ENCODE measurements at places on chromosomes 13 and 19. TPM values are rescaled to one million over a fixed set of nuclear protein-coding genes. Genes with fewer than 3 reads are reported as not detected.

MCEMP1 gene
- total RNA-seq: 2.0 TPM

DNA sequence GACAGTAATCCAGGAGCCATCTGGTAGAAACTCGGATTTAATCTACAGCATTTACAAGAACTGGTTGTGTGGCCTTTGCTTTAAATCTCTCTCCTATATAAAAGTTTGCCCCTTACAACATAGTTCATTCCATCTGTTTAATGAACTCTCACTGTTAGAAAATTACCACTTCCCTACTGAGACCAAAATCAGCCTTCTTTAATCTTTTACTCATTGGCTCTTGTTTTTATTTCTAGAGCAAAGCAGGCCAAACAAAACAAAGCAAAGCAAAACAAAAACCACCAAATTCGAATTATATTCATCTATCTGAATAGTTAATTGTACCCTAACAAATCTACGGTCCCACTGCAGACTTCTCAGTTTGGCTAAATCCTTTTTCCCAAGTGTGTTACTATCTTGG is 127.0 kb downstream of the UGGT2 start:
- H3K27me3 ChIP-seq: no peaks in the 10 kb centered on the region
- no peak for DNase-seq

DNA sequence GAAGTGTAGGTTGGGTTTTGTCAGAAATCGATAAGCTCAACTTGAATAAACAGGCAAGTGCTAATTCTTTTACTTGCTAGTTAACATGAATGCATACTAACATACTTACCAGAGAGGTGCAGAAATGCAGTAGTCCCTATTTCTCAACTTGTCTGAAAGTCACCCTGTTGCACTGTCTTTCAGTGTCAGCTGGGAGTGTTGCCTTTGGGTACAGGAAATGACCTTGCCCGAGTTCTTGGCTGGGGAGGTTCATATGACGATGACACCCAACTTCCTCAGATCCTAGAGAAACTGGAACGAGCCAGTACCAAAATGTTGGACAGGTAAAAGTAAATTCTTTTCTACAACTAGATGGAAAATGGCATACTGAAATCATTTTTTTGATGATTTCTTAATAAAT is 103.5 kb upstream of the AKAP11 start:
- H3K4me1 ChIP-seq: no peaks in the 10 kb centered on the region
- H3K27me3 ChIP-seq: no peaks in the 10 kb centered on the region
- H3K4me3 ChIP-seq: no peak overlapping the region
- DNase-seq: no peak
- peaks cover 26% of the 10 kb centered on the region for H3K36me3 ChIP-seq

DNA sequence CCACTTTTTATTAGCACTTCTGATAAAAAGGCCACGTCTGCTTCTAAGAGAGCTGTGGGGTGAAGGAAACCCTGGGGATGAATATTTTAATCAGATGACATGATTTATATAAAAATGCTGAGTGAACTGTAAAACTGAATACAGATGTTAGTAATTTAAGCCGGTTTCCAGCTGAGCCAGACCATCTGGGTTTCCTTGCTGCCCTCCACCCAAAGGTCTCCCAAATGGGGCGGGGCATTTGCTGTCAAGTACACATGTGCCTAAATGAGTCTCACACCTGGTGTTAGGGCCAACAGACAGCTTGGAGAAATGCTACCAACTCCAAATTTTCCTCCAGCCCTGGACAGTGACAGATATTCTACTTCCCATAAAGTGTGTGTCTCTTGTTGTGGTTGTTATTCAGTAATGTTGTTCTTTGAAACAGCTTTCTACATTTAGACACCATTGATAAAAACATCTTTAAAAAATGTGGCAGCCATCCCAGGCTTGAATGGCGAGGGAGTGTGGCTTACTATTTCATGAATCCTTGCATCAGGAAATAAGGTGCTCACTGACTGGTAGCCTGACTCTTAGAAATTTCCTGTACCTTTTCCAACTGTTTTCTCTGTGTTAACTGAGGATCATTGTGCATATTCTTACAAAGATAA is 350.4 kb downstream of the MTUS2 start:
- H3K4me3 ChIP-seq: no peak overlapping the region
- H3K27me3 ChIP-seq: no peaks in the 10 kb centered on the region

DNA sequence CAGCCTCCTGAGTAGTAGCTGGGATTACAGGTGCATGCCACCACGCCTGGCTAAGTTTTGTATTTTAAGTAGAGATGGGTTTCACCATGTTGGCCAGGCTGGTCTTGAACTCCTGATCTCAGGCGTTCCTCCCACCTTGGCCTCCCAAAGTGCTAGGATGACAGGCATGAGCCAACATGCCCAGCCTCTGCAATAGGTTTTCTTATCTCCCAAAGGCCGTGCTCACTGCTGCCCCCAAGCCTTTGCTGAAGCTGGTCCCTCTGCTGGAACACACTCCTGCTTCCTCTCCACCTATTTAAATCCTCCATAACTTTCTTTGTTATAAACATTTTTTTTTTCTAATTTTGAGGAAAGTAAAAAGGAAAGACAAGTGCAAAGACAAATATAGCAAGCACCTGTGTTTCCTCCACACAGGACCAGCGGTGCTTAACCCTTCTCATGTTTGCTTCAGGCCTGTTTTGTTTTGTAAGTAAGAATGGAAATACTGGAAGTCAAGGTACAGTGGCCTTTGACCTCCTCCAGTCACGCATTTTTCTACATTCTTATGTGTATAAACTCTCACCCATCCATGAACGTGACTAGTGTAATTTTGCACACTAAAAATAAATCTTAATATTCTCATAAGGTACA is 14.5 kb upstream of the TNFAIP8L1 start:
- H3K4me3 ChIP-seq: no peak overlapping the region
- DNase-seq: no peak
- H3K27me3 ChIP-seq: no peaks in the 10 kb centered on the region
- H3K36me3 ChIP-seq: no peaks in the 10 kb centered on the region

GRCh38 chr13:61751039-61751438 is 335.4 kb upstream of the PCDH20 start:
- no peaks in the 10 kb centered on the region for H3K4me1 ChIP-seq
- DNase-seq: no peak
- no peak overlapping the region for H3K27ac ChIP-seq
- no peak overlapping the region for H3K4me3 ChIP-seq
- H3K27me3 ChIP-seq: no peaks in the 10 kb centered on the region

DNA sequence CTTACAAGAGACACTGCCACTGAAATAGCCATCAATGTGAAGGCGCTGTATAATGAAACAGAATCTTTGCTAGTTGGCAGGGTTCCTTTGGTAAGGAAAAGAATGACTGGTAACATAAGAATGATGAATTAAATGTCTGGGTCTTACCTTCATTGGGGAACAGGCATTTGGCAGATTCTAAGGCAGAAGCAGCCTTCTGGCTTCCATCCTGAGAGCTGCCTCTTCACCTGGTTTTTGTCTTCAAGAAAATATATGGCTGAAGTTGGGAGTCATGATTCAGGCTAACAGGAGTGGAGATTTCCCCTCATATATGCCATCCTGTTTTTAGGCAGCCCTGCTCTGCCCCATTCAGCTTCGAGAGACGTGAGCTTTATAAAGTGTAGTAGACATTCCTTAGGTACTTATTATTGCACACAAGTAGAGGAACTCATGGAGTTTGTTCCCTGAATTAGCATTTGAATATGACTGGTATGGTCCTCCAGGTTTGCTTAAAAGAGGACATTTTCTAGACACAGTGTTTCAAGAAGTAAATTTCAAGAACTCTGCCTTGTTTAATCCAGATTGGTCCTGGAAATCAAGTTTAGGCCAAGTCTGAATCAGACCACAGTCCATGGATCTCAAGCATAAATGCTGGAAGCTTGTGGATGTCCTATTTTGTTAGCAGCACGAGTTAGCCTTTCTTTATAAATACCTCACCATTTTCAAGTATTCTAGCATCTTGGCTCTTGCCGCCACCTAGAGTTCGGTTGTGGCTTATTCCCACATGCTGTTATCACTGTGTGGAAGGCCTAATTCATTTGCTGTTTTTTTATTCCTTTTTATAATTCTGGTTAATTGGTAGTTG is 56.2 kb upstream of the AKAP11 start:
- H3K4me1 ChIP-seq: no peaks in the 10 kb centered on the region
- peaks cover 36% of the 10 kb centered on the region for H3K36me3 ChIP-seq
- H3K27me3 ChIP-seq: no peaks in the 10 kb centered on the region
- no peak overlapping the region for H3K4me3 ChIP-seq

GRCh38 chr19:16330806-16331690 is 6.4 kb downstream of the KLF2 start:
- peaks cover 22% of the 10 kb centered on the region for H3K36me3 ChIP-seq
- no peak overlapping the region for H3K4me3 ChIP-seq
- H3K4me1 ChIP-seq: peaks cover 19% of the 10 kb centered on the region
- peak overlapping the region; percentile 99 for H3K27ac ChIP-seq
